Fibroblast of skin of left biceps (primary cell): ENCODE measurements at places on chromosomes 7 and 10.

- DNase-seq = no peak
Measured at GRCh38 chr7:54664235-54665228, 94.5 kb downstream of the SEC61G start.

DNA sequence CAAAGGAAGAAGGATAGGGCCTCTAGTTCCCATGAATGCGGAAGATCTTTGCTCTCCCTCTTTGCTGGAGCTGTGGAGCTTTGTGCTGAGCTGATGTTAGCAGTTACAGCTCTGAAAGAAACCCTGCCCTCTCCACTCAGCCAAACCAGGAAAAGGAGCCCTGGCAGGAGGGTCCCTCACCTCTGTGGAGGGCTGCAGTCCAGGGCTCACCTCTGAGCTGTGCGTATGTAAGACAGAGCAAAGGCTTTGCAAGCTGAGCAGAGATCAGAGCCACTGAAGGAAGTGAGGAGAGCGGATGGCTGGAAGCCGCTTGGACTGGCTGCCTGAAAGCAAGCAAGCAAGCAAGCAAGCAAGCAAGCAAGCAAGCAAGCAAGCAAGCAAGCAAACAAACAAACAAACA is 84.7 kb downstream of the RAMP3 start:
- DNase-seq = no peak

GRCh38 chr7:75631711-75632110 is 107.0 kb downstream of the HIP1 start:
- no peak for DNase-seq

DNA sequence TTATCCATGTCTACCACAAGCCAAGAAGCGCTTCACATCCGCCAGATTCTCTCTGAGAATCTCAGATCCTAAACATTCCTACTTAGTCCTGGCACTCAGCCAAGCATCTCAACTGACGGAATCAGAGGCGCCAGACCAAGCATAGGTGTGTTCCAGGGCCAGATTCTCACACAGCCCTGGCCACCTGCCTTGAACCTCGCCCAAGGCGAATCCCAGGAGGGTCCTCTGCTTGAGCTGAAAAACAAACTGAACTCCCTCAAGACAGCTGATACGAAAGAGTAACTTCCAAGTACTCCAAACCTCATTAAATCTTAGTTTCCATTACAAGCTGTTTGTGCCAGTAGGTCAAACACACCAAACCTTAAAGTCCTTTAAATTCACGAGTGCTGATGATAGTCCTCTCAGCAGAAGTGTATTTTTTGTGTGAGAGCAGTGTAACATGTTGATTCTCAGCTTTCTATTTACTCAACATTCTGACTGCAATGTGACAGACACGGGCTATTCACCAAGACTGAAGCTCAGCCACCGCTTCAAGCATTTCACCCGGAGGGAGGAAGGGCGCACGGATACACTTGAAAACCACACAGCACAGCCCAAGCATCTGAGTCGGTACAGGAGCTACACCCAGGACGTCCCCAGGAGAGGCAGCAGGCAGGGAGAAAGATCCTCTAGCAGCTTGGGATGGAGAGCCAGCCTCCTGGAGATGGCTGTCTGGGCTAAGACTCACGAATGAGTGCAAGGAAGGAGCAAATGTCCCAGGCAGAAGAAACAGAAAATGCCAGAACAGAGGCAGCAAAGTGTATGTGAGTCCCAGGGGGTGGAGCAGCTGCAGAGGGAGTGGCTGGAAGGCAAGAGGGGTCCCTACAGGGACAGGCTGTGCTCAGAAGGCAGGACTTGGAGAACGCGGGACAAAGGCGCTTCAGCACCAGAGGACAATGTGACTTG is 6.0 kb downstream of the PARD3 start:
- DNase-seq = no peak

DNA sequence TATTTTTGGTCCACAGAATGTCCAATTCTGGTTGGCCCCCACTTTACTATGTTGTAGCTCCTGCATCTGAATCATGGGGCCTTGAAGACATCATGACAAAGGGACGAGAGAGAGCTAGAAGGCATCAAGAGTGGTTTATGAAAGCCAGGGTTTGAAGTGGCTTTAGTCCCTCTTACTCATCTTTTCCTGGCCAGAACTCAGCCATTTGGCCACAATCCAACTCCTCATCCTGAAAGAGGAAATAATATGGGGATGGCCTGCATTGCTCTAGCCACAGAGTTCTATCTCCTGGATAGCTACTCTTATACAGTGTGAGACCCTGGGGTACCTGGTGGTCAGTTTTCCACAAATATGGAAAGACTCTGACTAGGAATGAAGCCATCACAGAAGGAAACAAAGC is 418.9 kb downstream of the XPNPEP1 start:
- DNase-seq = no peak

DNA sequence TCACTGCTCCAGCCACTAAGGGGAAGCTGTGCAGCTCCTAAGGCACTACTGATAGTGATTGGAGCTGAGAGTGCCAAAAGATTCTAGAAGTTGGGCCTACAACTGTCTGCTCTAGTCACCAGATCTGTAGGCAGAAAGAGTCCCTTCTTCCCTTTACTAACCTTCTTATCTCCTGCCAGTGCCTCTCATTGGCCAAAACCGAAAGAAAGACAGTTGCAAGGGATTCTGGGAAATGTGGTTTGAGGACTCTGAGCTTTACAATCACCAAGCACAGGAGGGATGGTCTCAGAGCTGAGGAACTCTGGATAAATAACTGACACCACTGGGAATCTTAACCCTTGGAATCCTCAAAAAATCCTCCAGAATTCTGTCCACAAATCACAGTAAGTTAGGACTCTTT is 615.8 kb downstream of the CCSER2 start:
- DNase-seq = no peak

DNA sequence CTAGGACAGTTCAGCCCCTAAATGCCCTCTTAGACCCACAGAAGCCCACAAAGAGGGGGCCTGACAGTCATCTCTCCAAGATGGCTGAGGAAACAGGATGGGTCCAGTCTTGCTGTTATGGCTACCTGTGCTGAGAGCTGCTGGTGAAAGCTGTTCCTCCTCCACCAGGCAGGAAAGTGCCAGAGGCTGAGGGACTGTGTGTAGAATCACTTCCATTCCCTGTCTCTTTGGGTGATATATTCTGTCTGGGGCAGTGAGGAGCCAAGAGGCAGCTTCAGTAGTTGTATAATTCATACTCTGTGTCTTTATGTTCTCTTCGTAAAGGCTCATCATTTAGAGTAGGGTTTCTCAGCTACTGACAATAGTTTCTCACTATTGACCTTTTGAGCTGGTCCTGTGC is 242.3 kb upstream of the FZD1 start:
- DNase-seq = no peak

DNA sequence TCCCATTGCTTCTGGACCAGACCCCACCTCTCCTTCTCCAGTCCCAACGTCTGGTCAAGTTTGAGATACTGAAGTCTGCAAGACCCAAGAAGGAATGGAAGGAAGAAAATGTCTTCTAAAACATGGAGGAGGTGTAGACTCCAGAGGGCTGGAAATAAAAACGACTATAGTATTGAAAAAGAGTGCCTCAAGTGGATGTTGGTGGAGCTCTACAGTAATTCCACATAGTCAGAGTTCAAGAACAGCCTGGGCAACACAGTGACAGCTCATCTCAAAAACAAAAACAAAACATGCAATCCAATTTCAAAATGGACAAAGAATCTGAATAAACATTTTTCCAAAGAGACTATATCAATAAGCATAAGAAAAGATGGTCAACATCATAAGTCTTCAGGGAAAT is 2.3 kb upstream of the PCGF6 start:
- no peak for DNase-seq

GRCh38 chr7:7254908-7255307 is 72.6 kb downstream of the C1GALT1 start:
- no peak for DNase-seq

DNA sequence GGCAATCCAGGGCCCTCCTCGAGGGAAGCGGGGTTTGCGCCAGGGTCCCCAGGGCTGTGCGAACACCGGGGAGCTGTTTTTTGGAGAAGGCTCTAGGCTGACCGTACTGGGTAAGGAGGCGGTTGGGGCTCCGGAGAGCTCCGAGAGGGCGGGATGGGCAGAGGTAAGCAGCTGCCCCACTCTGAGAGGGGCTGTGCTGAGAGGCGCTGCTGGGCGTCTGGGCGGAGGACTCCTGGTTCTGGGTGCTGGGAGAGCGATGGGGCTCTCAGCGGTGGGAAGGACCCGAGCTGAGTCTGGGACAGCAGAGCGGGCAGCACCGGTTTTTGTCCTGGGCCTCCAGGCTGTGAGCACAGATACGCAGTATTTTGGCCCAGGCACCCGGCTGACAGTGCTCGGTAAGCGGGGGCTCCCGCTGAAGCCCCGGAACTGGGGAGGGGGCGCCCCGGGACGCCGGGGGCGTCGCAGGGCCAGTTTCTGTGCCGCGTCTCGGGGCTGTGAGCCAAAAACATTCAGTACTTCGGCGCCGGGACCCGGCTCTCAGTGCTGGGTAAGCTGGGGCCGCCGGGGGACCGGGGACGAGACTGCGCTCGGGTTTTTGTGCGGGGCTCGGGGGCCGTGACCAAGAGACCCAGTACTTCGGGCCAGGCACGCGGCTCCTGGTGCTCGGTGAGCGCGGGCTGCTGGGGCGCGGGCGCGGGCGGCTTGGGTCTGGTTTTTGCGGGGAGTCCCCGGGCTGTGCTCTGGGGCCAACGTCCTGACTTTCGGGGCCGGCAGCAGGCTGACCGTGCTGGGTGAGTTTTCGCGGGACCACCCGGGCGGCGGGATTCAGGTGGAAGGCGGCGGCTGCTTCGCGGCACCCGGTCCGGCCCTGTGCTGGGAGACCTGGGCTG is 26.0 kb downstream of the PRSS2 start:
- DNase-seq = no peak

GRCh38 chr7:151440799-151441445 is 981 bp upstream of the CRYGN start:
- no peak for DNase-seq
